NCI-H1436 treated with DMSO at 0.1 percent for 48 hours (cell line): ENCODE measurements at places on chromosomes 5 and 9.

GRCh38 chr5:127447827-127448226 is 69.6 kb upstream of the PRRC1 start:
- DNase-seq: no peak

DNA sequence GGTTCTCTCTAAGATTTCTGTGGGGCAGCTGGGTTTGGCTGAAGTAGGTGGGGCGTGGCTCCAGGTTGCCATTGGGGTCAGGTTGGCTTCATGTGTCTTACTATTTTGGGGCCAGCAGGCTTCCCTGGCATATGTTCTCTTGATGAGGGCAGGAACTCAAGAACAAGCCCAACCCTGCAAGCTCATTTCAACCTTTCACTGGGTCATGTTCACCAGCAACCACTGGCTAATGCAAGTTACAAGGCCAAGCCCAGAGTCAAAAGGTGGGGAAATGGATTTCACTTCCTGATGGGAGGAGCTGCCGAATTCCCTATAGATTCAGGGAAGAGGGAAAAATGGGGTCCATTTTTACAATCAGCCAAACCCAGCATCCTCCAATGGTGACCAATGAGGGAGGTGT is 34.0 kb upstream of the HAND1 start:
- DNase-seq: no peak

- DNase-seq: no peak
Observed at GRCh38 chr5:11785771-11786352, 118.4 kb downstream of the CTNND2 start.

DNA sequence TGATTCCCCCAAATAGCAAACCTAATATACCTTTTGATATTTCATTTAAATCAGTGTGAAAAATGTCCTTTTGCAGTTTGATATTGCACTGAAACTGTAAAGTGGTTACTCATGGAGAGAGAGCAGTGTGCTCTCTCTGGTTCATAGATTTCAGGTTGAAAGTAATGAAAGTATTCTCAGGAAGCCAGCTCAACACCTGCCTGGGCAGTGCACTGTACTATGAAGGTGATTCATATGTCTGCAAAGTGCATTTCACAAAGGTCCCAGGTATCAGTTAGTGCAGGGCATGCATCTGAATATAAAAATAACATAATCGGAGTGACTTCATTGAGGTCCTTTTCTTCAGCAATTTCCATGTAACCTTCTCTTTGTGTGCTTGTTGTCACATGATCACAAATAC is 274.3 kb downstream of the CDH18 start:
- DNase-seq: no peak

GRCh38 chr5:83523929-83524328 is 52.4 kb downstream of the VCAN start:
- no peak for DNase-seq

- no peak for DNase-seq
Observed at GRCh38 chr5:81779916-81780266, 29.0 kb upstream of the SSBP2 start.

DNA sequence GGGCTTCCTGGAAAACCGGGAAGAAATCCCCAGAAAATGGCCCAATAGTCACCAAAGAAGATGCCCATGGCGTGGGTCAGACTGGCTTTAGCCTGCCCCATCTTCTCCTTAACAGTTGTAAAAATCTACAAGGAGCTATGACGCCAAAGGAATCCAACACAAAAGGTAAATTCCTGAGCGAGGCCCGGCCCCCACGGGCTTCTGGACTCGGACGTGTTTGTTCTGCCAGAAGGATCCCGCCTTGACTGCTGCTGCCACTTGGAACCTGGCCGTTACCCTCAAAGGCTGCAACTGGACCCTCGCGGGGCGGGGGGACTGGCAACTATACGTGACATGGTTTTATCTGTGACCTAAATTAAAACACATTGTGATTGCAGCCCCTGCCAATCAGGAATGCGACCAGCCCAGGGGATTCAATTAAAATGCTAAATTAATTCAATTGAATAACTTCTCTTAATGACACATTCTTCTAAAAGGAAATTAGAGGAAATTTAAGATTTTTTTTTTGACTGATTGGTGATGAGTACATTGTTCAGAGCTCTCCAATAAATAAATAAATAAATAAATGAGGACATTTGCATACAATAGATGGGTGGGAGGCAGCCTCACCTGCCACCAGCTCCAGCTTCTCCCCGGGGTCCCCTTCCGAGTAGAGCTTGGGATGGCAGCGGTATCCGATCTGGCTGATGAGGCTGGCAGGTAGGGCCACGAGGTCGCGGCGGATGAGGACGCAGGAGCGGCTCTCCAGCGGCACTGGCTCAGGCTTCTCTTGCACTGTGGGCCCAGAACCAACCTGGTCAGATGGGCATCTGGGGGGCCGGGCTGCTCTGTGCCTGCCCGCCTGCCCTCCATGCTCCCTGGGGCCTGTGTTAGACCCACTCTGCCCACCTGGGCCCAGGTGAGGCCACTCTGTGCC is 54.7 kb upstream of the UBAC1 start:
- no peak for DNase-seq

DNA sequence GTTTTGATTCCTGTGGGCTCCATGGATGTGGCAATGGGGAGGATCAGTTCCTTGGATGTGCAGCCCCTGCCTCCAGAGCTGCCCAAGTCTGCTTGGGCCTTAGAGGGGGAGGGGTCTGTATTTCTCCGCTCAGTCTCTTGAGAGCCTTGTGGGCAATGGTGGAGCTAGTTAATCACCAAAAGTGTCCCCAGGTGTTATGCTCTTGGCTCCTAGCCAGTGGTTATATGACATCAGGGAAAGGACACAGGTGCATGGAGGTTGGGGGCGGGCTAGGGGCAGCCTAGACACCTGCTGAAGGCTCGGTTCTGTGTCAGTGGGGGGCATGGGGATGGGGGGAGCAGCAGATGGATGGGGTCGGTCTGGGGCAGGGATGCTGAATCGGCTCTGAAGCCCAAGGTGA is 12.4 kb upstream of the ARAP3 start:
- DNase-seq: no peak

DNA sequence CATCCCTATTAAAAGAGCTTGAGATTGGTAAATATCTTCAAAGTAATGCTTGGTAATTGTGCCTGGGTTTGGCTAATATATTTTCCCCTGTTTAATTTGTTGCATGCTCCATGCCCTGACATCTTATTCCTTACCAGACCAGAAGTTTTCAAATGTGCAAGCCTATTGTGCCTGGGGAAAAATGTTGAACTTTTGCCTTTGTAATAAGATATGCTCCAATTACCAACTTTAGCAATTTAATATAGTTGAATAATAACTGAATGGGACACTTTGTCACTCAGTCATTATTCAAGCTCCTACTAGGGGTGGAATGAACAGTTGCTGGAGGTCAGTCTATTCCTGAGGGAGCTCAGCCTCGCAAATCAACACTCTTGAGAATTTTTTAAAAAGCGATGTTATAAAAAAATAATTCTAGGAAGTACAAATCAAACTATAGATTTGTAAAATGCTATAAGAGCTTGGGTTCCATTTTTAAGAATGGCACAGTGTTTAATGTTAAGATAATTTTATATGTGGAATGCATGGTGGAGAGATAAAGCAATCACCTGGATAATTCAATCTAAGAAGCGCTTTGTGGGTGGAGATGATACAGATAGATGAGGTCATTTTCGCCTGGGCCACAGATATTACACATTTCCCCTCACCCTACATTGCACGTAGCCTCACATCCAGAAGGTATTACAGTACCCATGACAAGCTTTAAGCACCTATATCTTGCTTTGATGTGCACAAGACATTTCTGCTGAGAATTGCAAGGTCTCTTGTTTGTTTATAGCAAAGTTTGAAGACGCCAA is 231.8 kb downstream of the PIK3R1 start:
- DNase-seq: no peak

GRCh38 chr5:156913719-156914370 is 49.2 kb downstream of the TIMD4 start:
- DNase-seq: peak; percentile 97

- no peak for DNase-seq
Observed at GRCh38 chr5:71828291-71829040, 109.4 kb downstream of the CARTPT start.

DNA sequence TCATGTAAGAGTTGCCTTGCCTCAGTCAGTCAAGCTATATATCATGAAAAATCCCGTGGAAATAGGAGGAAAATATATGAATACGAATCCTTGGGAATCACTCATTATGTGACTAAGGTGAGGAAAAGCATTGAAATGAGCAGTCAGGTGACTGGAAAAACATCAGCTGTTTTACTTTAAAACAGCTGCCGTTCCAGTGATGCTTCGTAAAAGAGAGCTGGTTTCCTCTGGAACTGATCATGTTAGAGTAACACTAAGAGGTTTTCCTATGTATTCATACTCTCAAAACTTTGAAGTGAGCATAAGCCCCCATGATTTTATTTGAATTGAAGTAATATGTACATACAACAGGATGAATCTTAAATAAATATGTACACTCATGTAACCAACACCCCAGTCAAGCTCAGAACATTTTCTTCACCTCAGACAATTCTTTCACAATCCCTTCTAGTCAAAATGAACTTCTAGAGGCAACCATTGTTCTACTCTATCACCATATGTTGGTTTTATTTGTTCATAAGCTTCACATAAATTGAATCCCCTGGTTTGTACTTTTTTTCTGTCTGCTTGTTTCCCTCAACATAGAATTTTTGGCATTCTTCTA is 107.7 kb downstream of the SLC25A46 start:
- no peak for DNase-seq

DNA sequence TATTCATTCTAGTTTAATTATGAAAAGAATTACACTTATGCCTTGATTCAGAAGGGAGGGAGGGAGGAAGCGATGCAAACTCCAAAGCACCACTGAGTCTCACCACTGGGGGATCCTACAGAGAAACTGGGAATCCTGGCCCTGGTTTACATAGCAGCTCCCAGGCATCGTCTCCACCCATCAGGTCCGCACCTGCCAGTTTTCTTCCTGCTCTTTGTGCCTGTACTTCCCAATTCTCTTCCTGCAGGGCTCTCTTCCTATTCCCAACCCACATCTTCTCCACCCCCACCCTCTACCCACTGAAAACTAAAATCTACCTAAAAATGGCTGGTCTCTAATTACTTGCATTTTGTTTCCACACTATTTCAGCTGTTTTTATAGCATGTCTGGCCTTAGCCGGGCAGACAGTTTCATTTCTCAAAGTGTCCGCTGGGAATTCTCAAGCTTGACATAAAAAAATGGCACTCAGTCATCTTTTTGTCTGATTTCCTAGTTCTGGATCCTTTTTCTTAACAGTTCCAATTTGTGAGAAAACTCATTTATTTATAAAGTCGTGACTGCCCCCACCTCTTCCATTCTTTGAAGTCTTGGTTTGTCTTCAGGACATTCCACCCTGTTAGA is 1.6 kb upstream of the TNIP1 start:
- DNase-seq: no peak

DNA sequence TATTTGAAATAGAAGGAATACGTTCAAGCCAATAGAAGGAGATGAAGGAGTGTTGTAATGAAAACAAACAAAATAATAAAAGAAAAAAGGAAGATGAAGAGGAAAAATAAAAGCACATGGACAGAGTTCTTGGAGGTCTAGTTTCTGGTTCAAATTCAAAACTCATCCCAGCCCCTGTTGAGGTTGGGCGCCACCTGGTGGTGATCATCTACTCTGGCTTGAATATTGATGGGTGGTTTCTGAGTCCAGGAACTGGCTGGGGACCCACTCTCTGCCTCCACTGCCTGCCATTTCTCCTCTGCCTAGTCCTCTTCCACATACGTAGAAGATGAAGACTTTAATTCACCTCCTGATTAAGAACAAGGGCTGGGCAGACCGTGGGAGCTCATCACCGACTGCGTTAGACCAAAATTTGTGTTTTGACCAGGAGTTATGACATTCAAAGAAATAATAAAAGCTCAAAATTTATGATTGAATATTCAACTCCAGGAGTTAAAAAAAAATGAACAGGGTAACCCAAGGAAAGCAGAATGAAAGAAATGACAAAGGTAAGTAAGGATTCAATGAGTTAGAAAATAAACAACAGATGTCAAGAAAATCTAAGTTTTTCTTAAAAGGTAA is 99.0 kb upstream of the SLC1A3 start:
- no peak for DNase-seq

DNA sequence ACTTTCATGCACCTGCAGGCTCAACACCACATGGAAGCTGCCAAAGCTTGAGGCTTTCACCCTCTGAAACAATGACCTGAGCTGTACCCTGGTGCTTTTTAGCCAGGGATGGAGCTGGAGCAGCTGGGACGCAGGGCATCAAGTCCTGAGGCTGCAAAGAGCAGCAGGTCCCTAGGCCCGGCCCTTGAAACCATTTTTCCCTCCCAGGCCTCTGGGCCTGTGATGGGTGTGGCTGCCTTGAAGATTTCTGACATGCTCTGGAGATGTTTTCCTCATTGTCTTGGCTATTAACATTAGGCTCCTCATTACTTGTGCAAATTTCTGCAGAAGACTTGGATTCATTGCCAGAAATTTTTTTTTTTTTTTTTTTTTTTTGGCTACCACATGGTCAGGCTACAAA is 30.3 kb upstream of the GHR start:
- no peak for DNase-seq

- no peak for DNase-seq
Observed at GRCh38 chr5:154302161-154302560, 111.6 kb downstream of the GALNT10 start.

DNA sequence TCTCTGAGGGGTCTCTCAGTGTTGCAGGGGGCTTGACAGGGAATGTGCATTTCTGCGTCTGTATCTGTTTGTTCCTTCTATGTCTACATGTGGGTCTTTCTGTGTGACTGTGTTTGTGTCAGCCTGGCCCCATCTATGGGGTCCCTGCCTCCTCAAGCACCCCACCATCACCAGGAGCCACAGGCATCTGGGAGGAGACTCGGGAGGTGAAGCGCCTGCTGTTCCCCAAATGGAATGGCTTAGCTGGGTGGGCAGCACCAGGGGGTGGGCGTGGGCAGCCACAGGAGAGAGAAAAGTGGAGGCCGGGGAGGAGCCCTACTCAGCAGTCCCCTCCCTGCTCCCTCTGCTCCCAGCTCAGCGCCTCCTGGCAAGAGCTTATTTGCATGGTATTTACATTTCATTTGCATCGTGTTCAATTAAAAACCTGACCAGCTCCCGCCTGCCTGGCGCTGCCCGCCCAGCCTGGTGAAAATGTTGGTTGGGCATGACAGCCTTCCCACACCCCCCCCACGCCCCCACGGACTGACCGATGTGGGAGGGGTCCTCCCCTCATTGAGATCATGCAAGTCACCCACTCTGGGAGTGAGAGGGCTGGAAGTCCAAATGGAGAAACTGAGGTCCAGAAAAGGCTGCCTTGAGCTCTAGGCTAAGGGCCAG is 50.5 kb downstream of the CXXC5 start:
- DNase-seq: peak; percentile 27

DNA sequence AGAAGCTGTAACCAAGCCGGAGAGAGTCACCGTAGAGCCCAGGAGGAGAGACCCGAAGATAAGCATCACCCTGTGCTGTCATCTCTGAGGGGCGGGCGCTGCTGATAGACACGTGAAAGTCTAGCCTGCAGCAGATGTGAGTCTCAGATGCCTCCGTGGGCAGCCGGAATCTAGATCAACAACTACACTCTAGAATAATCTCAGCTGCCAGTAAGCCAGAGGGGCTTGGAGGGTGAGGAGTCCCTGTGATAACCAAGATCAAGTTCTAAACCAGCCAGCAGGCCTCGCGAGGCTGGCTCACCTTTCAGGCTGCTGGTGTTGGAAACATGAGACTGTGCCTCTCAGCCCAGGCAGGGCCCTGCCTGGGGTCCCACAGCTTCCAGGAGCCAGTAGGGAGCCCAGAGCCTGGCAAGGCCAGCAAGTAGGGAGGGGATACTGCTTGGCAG is 54.1 kb downstream of the DAPK1 start:
- DNase-seq: no peak

GRCh38 chr5:140591747-140592372 is 27.2 kb downstream of the SLC35A4 start:
- DNase-seq: no peak

GRCh38 chr5:90554358-90555006 is 4.1 kb upstream of the ADGRV1 start:
- no peak for DNase-seq
